ENCODE measurements at places on chromosomes 4 and X.

GRCh38 chr4:130896920-130897319, 1801.0 kb downstream of the C4orf33 start:
- DNase-seq = no peak

DNA sequence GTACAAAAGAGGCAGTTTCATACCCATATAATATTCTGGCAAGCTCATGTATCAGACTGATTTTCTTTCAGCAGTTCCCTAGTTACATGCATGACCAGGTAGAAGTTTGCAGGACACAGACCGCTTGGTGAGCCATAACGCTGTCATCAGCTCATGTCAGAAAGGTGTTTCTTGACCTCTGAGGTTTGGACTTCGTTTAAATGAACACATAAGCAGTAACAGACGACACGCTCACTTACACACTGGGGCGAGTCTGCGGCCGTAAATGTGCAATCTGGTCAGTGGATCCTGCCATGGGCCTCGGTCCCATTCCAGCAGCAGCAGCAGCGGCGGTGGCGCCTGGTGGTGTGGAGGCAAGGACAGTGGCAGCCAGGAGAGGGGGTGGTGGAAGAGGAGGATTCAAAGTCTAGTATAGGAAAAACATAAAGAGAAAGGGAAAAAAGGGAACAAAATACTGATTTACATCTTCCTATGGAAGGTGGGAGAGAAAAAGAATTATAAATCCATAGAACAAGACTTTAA, 111.9 kb upstream of the CBR4 start:
- no peak for DNase-seq

DNA sequence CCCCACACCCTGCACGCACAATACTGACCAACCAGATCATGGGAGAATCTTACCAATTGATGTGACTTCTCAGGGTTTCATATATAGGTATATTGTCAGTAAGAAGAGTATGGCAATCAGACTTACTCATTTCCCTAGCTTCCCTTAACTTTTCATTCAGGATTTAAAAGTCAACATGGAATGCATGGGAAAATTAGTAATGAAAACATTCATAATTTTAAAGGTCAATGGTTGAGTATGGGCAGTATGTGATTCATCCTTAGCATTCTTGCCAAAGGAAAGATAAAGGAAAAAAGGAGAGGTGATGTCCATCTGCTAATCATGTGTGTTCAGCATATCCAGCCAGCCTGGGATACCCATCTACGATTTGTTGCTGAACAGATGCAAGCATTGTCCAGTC, 4.0 kb downstream of the DIPK2B start:
- peak; percentile 74 for DNase-seq

DNA sequence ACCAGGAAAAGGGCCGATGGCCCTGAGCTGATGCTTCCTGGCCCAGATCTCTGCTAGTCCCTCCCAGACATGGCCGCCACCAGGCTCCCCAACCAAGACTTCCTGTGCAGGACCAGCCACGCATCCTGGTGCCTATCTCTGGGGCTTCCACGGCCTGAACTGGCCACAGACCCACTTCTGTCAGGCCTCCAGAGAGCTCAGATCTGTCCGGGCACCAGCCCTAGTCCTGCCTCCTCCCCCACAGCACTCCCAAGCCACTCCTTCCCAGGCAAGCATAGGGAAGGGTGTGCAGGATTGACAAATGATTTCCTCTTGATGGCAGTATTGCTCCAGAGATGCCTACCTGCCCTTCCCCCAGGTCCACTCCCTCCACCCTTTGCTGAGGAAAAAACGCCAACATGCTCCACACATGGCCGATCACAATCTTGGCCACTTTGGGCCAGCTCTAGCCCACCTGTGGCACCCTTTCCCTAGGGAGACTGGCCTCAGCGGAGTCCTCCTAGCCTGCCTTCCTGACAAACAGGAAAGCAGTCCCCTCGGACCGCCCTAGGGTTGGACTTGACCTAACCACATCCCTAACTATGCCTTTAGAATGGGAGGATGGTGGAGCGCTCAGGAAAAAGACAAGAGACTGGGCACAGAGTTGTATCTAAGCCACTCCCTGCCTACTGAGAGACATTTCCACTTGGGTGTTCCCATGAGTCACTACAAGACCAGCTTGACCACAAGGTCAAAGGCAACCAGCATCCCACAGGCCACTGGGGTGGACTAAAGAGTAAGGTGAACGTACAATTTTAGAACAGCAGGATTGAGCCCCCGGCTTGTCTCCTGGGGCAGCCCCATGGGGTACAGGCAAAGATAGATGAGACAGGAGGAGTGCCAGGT, 277.5 kb upstream of the AGTR2 start:
- peak; percentile 70 for DNase-seq

DNA sequence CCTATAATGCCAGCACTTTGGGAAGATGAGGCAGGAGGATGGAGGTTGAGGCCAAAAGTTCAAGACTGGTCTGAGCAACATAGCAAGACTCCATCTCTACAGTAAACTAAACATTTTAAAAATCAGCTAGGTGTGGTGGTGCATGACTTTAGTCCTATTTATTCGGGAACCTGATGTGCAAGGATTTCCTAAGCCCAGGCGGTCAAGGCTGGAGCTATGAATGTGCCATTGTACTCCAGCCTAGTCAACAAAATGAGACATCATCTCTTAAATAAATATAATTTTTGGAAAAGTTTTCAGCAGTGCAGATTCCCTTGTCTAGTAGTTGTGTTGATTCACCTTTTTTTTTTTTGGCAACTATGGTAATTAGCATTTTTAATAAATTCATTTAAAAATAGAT, 928.7 kb upstream of the PRKX start:
- DNase-seq = no peak

DNA sequence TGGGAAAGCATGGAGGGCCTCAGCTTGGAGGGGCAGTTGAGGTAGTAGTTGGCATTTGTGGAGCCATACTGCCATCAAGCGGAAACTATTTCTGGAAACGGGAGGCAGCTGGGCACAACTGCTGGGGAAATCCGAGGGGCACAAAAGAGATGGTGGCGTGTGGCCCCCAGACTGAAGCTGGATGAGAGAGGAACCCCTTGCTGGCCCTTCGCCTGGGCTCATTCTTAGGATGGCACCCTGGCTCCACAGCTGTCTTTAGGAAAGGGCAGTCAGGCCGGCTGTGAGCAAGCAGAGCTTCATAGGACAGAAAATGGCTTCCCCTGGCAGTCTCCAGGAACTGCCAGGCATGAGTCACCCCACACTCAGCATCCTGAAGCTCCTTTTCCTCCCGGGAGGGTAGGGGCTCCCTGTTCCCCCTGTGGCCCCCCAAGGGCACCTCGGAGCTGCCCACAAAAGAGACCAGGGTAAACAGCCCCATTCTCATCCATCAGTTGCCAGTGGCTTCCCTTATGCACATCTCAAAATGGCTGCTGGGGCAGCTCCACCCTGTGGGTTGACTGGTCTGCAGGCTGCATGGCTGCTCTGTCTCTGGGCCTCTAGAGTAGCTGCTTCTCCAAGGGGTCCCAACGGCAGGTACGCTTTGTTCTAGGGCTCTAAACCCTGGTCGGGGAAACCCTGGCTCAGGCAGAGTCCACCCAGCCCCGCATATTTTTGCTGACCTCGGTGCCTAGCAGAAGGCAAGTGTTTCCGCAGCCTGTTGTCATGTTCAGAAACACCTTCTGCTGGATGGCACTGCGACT, 64.7 kb downstream of the NBDY start:
- DNase-seq = peak; percentile 28

- DNase-seq = no peak
Observed at GRCh38 chr4:153152501-153153338, 51.5 kb upstream of the TRIM2 start.

- peak; percentile 70 for DNase-seq
Observed at GRCh38 chr4:150152766-150153165, 74.5 kb downstream of the DCLK2 start.

DNA sequence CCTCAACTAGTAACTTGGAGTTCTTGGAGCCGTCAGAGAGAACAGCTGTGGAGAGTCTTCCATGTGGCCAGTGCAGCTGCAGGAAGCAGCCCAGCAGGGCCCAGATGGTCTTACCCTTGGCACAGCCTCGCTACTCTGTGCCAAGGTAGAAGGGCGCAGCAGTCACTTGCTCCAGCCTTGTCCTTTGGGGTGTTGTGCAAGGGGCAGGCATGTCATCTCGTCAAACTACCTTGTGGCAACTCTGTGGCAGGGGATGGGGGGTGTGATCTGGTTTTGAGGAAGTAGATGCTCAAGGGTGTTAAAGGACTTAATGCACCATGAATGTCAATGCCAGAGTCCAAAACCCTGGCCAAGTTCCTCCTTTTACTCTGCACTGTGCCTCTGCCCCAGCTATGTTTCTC, 34.2 kb upstream of the TBC1D14 start:
- no peak for DNase-seq

Measured in fibroblast of mammary gland (primary cell).